Uterus (tissue), 4 donors: ENCODE measurements at places on chromosomes 2 and 18. TPM values are rescaled to one million over a fixed set of nuclear protein-coding genes. Genes with fewer than 3 reads are reported as not detected.

The VIT gene
- total RNA-seq, result 0.26 TPM

The CPLX4 gene
- total RNA-seq, result not detected

The MRO gene
- total RNA-seq, result 0.26 TPM

The RAMP1 gene
- total RNA-seq, result 461 TPM

The ARHGAP15 gene
- 8.9 TPM for total RNA-seq

The OTOS gene
- total RNA-seq, result not detected

The MAP3K19 gene
- 2.1 TPM for total RNA-seq

The PRSS56 gene
- total RNA-seq, result not detected

The CCDC138 gene
- total RNA-seq, result 4.4 TPM

The DTNA gene
- total RNA-seq, result 13.8 TPM

The POTEF gene
- total RNA-seq, result under 0.01 TPM

The CLASP1 gene
- total RNA-seq, result 110 TPM

The CIDEA gene
- total RNA-seq, result not detected

The MARS2 gene
- total RNA-seq, result 17.9 TPM

The ALPI gene
- not detected for total RNA-seq

The HNMT gene
- 122 TPM for total RNA-seq

The PARD3B gene
- total RNA-seq, result 35.8 TPM
